Astrocyte (in vitro differentiated cells and primary cell): ENCODE measurements at places on chromosomes 7 and 10.

GRCh38 chr10:100886963-100887362 is 25.8 kb upstream of the SLF2 start:
- DNase-seq = no peak

DNA sequence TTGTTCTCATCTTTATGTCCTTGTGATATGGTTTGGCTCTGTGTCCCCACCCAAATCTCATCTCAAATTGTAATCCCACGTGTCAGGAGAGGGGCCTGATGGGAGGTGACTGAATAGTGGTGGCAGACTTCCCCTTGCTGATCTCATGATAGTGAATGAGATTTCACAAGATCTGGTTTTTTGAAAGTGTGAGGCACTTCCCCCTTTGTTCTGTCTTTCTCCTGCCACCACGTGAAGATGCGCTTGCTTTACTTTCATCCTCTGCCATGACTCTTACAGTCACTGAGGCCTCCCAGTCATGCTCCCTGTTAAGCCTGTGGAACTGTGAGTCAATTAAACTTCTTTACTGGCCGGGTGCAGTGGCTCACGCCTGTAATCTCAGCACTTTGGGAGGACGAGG is 161.0 kb downstream of the HERPUD2 start:
- no peak for DNase-seq

DNA sequence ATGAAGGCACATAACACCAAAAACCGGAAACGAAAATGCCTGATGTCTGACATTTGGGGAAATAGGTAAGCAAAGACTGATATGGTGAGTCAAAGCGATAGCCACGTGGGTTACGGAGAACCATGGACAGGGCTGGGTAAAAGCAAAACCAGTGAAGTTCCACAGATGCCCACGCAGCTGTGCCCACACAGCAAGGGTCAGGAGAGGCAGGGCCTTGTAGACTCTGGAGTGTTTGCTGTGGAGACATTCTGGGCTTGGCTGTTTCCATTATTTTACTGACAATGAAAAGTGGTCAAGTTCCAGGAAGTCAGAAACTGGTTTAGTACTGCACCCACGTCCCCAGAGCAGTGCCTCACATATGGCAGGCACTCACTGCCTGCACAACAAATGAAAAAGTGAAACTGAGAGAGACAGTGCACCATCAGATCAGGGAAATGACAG is 148.7 kb downstream of the ZMYND11 start:
- DNase-seq = no peak

DNA sequence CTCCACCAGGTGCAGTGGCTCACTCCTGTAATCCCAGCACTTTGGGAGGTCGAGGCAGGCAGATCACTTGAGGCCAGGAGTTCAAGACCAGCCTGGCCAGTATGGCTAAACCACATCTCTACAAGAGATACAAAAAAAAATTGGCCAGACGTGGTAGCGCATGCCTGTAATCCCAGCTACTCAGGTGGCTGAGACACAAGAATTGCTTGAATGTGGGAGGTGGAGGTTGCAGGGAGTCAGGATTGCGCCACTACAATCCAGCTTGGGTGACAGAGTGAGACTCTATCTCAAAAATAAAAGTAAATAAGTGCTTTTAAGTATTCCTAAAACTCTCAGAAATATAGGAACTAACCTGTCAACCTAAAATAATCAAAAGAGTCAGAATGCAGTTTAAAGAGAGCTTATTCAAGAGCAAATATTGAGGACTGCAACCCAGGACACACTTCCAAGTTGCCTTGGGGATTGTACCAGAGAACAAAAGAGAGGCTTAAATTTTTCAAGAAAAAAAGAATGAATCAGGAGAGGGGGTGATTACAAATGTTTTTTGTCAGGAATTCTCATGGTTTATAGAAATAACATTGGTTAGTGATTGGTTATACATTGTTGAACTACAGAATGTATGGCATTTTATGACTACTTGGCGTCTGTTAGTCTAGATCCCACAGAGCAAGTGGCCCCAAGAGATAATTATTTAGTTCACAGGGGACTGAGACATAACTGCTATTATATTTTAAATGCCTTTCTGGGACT is 33.2 kb upstream of the PPP1R9A start:
- DNase-seq = no peak

- no peak for DNase-seq
These were observed 175.5 kb upstream of the ZMIZ1 start for GRCh38 chr10:78893217-78893616.

GRCh38 chr10:125811251-125811650 is 11.8 kb downstream of the UROS start:
- no peak for DNase-seq

GRCh38 chr10:96701265-96701664 is 19.0 kb downstream of the PIK3AP1 start:
- DNase-seq = no peak

DNA sequence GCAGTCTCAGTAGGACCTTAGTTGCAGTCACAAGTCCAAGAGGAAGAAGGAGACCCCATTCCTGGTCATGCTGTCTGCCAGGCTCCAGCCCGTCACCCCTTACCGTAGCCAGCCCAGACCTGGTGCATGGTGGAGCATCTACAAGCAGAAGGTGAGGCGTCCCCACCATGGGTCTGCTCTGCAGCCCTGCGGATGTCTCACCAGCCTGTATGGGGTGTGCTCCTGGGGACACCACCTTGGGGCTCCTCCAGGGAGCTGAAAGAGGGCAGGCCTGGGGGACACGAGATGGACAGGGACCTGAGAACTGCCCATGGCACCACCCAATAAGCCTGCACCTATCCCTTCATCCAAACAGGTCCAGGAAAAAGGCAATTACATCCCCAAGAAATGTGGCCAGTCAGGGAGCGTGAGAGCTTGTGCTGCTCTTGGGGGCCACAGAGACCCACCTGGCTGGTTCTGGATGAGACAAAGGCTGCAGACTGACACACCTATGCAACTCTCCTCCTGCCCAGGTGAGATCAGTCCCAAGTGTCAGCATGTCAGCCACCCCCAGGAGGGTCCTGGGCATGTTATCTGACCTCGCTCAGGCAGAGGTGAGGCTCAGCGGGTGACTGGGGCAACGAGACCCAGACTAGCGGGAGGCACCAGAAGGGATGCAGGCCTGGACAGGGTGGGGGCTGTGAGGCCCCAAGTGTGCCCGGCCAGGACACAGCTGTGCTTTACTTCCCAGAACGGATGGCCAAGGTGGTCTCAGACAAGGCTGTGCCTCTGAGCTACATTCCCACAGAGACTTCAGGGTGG is 84.5 kb upstream of the RET start:
- no peak for DNase-seq

DNA sequence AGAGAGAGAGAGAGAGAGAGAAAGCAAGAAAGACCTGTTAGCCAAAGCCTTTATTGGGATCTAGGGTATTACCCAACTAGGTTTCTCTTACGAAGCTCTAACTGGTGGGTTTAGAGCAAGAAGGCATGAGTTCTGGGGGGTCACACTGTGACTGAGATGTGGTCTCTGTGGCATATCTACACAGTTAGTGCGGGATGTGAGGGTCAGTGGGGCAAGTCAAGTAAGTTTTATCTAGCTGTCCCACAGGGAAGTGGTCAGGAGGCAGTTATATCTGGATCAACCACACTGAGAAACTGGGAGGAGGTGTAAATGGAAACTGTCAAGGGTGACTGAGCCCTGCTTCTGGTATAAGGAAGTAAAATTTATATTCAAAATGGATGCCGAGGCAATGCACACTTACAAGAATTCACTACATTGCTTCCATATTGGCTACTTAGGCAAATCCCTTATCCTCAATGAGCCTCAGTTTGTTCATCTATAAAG is 331.6 kb upstream of the HPS1 start:
- DNase-seq = no peak

DNA sequence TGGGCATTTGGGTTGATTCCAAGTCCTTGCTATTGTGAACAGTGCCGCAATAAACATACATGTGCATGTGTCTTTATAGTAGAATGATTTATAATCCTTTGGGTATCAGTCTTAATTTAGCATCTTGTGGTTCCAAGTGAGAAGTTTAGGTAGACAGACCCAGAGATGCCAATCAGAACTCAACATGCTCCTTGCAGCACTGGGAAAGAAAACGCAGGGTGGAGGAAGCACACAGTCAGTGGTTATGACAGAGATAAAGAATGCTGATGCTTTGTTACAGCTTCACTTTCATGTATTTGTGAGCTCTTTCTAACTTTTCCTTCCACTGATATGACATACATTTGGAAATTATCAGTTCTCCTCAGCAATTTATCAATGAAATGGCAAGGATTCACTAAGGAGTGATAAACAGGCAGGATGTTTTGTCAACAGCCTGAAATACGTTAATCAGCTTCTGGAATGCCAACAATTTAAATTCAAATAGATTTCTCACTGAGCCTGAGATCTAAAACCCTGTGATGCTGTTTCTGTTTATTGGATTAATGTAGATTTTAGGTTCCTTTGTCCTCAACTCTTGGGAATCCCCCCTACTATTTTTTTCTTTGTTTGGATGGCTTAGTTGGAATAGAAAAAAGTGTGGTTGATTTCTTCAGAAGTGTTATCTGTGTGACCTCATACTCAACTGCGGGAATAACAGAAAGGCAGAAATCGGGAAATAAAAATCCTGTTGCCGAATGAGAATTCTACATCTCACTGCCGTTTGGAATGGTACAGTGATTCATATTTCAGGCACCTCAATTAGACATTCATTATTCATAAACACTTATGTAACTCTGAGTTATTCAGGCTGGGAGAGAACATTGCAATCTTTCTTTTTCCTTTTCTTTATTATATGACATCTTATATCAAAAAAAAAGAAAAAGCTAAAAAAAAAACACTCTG is 675.0 kb downstream of the CNTNAP2 start:
- DNase-seq = no peak

DNA sequence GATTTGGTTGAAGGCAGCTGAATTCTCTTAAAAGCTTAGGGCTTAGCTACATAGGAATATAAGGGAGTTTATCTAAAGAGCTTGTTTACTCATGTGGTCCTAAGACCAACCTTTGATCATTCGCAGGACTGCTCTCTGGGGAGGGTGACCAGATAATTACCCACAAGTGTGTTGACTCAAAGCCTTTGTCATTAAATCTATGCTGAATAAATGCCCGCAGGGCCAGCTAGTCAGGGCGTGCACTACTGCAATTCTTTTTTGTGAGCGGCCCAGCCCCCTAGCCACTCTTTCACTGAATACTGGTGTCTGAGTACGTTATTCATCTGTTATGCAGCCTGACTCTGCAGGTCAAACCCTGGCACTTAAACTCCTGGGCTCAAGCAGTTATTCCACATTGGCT is 69.6 kb downstream of the AKAP9 start:
- no peak for DNase-seq

DNA sequence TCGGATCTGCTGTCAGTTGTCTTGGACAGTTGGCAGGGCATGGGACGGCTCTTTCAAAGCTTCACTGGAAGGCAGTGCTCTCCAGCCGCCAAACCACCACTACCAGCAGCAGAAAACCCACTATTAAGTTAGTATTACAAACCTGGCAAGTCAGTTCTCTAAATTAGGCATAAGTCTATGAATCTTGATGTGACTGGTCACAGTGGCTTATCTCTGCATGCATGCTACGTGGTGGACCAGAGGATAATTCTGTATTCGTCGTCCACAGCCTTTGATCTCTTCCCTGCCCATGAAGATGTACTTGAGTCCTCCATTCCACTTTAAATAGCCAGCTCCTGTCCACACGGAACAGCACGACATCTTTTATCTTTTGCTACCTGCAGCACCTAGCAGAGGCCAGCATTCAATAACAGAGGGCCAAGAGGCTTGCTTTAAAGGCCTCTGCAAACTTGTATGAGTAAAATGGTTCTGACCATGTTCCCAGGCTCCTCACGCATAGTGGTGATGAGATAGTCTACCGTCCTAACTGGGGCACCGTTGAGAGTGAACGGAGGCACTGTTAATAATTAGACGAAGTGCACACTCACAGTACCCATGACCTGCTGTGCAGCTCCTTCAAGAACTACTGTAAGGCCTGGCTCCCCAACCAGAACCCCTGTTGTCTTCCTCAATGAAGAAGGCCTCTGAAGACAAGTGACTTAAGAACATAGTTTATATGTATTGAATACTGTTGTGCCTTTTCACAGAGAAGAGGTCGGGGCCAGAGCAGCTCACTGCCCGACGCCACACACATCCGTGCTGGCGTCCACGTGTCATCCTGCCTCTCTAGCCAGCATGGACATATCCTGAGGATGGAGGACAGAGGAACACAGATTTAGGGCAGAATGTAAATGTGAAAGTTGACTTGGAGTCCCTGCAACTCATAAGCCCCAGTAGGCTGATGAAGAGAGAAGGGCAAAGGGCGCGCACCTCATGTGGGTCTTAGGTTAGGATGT is 1.0 kb downstream of the GPR146 start:
- no peak for DNase-seq

- DNase-seq = no peak
These were observed 91.3 kb downstream of the OSBPL3 start for GRCh38 chr7:24888653-24889052.

DNA sequence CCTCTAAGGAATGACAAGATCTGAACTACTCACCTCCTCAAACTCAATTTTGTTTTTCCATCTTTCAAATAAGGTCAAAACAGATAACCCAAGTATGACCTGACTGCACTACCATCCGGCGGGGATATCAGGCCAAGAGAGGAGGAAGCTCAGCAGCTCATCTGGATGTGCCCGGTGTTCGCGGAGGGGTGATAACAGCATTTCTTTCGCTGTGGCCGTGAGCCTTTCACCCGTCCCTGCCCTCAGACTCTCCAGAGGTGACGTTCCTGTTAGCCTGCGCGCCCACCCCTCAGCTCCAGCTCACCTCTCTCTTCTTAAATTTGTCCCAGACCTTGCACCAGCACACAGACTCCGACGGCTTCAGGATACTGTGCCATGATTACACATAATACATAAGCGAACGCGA is 526 bp downstream of the ZNF248 start:
- DNase-seq = no peak

- no peak for DNase-seq
These were observed 108.1 kb downstream of the ITGB8 start for GRCh38 chr7:20438694-20439376.

DNA sequence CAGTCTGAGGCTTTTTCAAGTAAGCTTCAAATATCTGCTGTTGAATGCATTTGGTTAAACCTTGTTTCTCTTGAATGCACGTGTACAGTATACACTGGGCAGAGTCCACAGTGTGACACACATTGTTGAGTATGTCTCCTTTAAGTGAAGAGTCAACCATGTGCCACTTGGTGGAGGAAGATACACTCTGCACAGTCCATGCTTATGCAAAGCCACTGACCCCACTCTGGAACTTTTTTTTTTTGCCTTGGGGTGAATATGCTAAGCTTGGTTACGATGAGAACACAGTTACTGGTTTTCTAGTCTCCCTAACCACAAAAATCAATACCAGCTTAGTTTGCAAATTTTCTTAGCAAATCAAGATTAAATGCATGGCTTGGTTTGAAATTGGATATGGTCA is 186.8 kb upstream of the VIPR2 start:
- no peak for DNase-seq

DNA sequence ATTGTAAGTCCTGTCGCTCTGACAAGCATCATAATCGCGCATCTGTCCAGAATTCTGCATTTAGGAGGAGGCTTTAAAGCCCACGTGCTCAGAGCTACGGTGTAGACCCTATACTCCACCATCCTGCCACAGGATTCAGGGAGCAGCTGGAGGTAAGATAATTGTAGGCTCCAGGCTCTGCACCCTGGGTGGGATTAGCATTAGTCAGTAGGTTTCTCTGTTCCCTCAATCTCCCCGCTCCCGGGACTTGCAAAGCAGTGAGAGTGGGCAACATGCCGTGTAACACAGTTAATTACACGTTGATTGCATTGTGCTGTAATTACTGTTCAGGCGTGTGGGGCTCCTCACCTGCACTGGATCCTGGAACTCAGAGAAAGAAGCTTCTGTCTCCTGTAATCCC is 89.3 kb upstream of the CUX1 start:
- no peak for DNase-seq

- no peak for DNase-seq
These were observed 41.2 kb downstream of the JMJD1C start for GRCh38 chr10:63424576-63424975.

- no peak for DNase-seq
These were observed 677 bp downstream of the TSPAN14 start for GRCh38 chr10:80454513-80455460.
